ENCODE measurements at places on chromosomes 13 and 19. TPM values are rescaled to one million over a fixed set of nuclear protein-coding genes. Genes with fewer than 3 reads are reported as not detected.

PNMA8A gene
- 8.6 TPM for total RNA-seq

CCDC61 gene
- total RNA-seq, result 9.9 TPM

MIA gene
- not detected for total RNA-seq

TEKTIP1 gene
- total RNA-seq, result 0.62 TPM

HIF3A gene
- 0.36 TPM for total RNA-seq

KANK3 gene
- not detected for total RNA-seq

RGS9BP gene
- total RNA-seq, result 0.16 TPM

TMEM238 gene
- total RNA-seq, result 2.2 TPM

HOMER3 gene
- 72.3 TPM for total RNA-seq

ZNF558 gene
- total RNA-seq, result 10.3 TPM

LRRC4B gene
- total RNA-seq, result not detected

PCP2 gene
- total RNA-seq, result not detected

MYH14 gene
- not detected for total RNA-seq

OR7C1 gene
- not detected for total RNA-seq

PRODH2 gene
- not detected for total RNA-seq

UQCRFS1 gene
- total RNA-seq, result 36.1 TPM

YJEFN3 gene
- 1.4 TPM for total RNA-seq

URAD gene
- total RNA-seq, result not detected

CEACAM4 gene
- total RNA-seq, result not detected

FGF21 gene
- not detected for total RNA-seq

MEDAG gene
- total RNA-seq, result 0.79 TPM

ZNF569 gene
- total RNA-seq, result 5.7 TPM

ICAM3 gene
- total RNA-seq, result 17.0 TPM

PRKCG gene
- total RNA-seq, result not detected

Data from HFFc6 (cell line).